ENCODE measurements at places on chromosomes 7 and 10.
A peak's percentile ranks its signal among the peaks of the same experiment; 100 is the strongest.

- no peak for DNase-seq
Observed at GRCh38 chr10:103660364-103661197, 167.1 kb downstream of the NEURL1 start.

GRCh38 chr10:132373241-132373955 is 23.6 kb upstream of the PWWP2B start:
- DNase-seq = no peak

- no peak for DNase-seq
Observed at GRCh38 chr7:149871576-149871975, 2.2 kb upstream of the ATP6V0E2 start.

- no peak for DNase-seq
Observed at GRCh38 chr7:149302222-149302621, 40.2 kb downstream of the ZNF783 start.

- no peak for DNase-seq
Observed at GRCh38 chr10:102696736-102697135, 17.5 kb downstream of the ARL3 start.

- no peak for DNase-seq
Observed at GRCh38 chr10:110392868-110393740, 88.4 kb upstream of the SMNDC1 start.

DNA sequence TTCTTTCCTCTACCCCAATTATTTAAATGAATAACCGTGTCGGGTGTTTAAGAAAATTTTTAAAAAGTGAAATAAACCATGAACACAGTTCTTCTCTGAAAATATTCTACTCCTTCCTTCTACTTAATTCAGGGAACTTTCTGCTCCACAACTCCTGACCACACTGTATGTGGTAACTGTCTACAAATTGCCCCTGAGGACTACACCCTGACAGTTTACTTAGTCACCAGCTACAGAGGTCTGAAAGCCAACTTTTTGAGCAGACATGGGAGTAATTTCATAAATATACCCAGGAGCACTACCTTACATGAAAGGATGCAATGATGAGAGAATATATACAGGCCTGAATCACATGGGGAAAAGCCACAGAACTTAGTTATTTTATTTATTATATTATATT is 523.2 kb upstream of the SORCS1 start:
- DNase-seq = no peak

DNA sequence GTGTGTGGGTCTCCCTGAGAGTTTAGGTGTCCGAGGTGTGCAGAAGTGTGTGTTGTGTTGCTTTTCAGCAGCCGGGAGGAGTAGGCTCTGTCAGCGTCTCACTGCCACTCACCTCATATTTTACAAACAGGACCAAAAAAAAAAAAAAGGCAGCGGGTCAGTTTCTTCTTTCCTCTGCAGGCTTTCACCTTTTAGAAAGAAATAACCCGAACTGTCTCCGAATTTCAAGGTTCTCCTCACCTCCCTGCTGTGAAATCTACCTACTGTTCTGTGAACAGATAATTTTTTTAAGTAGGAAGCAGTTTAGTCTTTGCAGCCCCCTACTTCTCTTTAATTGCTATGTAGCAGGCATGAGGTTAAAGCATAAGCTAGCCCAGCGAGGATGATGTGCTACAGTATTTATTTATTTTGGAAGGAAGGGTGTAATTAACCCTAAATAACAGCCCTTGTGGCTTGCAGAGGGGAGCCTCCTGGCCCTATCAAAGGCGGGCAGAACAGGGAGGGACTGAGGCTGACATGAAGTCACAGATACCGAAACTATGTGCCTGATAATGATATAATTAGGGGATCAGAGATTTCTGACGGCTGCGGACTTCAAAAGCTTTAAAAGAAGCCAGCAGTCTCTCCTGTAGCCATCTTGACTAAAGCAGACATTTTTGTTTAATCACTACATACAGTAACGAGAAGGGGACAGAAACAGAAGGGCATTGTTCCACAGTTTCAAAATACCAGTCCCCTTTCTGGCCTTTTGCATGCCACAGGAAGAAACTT is 1.6 kb downstream of the BAMBI start:
- no peak for DNase-seq

DNA sequence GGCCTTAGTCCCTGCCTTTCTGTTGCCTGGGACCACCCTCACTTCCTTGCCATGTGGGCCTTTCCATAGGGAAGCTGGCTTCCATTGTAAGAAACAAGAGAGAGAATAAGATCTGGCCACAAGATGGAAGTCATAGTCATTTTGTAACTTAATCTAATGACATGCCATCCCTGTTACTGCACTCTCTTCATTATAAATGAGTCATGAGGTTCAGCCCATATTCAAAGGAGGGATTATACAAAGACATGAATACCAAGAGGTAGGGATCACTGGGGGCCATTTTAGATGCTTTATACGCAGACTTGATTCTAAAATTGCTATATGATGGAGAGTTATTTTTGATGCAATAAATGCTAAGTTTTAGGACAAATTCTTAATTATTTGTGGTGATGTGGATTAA is 75.2 kb upstream of the CELF2 start:
- DNase-seq = no peak

DNA sequence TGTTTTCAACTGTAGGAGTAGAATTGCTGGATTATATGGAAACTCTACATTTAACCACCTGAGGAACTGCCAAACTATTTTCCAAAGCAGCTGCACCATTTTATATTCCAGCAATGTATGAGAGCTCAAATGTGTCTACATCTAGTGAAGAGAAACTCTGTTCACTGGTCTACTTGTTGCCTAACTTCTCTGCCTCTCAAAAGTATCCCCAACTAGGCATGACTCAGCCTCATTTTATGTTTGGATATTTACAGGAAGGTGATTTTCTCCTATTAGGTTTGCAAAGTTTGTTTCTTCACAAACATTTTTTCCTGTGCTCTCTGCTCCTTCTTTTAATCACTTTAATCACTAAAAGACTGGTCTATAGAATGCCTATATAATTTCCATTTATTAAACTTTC is 37.1 kb upstream of the SRI start:
- no peak for DNase-seq

GRCh38 chr7:18553605-18554003 is 58.1 kb downstream of the HDAC9 start:
- no peak for DNase-seq

GRCh38 chr7:120731271-120731670 is 126.7 kb downstream of the TSPAN12 start:
- no peak for DNase-seq

- DNase-seq = no peak
Observed at GRCh38 chr7:122468945-122469344, 164.4 kb upstream of the FEZF1 start.

DNA sequence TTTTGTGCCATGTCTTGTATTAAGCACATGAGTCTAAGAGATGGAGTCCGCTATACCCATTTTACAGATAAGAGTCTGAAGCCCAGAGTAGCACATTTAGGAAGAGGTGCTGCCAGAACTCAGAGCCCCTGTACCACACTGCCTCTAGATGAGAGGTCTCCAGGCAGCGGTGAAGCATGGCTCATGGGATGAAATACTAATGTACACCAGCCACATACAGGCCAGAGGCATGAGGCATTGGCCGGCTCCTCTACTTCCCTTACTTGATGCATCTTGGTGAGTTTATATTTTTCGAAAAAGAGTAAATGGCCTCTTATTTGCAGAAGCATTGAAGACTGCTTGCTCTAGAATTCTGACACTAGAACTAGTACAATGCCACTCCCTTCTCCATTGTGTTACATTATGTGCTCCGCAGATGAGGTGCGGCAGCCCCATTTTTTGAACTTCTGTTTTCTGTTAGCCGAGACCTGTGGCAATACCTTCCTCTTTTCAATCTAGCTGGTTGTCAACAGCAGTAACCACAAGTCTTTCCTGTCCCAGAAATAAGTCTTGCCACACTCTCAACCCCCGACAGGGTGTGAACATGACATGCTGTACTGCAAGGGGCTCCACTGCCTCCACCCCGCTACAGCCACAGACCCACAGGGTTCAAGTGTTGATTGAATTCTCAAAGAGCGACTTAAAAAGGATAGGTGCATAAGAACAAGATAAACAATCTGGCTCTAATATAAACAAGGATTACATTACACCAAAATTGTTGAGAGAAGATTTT is 145.3 kb downstream of the CELF2 start:
- DNase-seq = no peak

DNA sequence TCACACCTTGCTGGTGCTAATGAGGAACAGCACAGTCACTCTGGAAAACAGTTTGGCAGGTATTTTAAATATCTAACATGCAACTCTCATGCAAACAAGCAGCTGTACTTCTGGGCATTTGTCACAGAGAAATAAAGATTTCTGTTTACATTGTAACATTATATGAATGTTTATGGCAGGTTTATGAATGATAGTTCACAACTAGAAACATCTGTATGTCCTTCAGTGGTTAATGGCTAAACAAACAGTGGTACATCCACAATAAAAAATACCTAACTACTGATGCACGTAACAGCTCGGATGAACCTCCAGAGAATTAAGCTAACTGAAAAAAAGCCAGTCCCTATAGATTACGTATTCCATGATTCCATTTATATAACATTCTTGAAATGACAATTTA is 109.6 kb downstream of the GPR37 start:
- DNase-seq = peak; percentile 31

GRCh38 chr7:149459201-149459539 is 1.7 kb downstream of the ZNF777 start:
- DNase-seq = no peak

DNA sequence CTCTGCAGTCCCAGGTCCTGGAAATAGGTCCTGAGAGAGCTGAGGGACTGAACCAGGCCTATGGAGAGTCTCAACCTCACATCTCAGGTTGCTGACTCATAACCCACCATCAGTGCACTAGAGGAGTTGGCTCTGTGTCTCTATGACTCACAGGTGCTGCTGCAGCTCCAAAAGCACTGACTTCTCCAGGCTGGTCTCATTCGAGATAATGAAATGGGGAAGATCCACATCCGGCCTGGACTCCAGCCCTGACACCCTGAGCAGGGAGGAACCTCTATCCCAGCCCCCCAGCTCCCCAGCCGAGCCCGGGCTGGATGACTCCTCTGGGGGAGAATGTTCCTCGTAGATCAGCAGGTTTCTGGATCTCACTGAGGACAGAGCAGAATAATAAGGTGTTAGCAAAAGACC is 35.5 kb upstream of the DGKI start:
- DNase-seq = no peak

DNA sequence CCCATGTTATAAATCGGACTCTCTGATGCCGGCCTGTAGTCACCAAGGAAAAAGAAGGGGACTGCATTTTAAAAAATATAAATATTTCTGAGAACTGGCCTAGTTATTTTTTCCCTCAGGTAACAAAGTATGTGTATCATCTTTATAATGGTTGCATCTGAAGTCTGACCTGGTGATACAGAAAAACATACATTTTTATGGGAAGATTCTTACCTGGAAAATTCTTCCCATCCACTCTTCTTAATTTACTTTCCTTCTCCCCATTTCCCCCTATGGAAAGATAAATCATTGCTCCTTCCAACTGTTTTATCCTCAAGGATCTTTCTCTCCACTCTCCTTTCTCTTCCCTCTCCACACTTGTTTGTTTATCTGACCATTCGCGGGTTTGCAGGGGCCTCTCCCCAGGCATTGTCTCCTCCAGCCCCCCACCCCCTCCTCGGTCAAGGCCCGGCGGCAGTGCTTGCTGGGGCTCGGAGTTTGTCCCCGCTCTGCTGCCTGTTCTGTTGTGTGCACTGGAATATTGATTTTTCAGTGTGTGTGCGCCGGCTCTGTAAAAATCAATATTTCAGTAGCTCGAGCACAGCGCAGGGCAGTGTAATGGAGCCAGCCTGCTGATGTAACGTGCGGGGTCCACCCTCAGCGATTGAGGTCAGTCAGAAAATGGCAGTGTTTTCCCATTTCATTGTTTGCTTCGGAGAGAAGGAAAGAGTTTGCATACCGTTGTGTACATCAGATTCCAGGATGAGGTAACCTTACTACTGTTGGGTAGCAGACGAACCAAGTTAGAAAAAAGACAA is 199.5 kb upstream of the NFE2L3 start:
- DNase-seq = no peak

DNA sequence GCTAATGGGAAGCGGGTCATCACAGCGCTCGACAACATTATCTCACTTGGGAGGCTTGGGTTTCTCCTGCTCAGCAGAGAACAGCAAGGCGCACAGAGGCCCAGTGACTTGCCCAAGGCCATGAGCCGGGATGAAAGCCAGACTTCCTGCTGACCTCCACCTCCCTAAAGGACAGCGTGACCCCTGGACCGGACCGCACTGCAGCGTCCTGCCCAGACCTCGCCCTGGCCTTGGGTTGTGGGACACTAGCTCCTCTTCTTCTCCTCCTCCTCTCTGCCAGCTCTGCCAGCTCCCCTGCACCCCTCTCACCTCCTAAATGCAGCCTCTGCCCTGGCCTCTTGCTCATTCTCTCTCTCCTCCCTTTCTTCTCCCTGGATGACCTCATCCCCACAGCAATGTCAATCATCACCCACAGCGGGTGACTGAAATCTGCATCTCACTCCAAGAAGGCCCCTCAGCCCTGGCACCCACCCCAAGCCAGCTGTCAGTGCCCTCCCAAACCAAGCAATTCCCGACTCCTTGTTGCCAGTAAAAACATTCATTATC is 19.4 kb downstream of the SPOCK2 start:
- DNase-seq = no peak

DNA sequence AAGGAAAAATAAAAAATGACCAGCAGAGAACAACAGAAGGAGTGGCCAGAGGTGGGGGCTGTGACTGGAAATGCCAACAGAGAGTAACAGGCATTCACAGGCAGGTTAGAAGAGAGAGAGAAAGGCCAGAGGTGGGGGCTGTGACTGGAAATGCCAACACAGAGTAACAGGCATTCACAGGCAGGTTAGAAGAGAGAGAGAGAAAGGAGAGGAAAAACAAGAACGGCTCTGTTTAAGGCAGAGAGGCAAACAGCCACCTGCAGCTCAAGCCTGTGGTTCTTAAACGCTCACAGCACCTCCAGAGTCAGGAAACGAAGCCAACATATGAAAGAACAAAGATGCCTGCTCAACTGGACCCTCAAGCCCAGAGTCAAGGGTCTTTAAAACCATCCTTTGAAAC is 39.5 kb upstream of the DGKI start:
- DNase-seq = no peak

DNA sequence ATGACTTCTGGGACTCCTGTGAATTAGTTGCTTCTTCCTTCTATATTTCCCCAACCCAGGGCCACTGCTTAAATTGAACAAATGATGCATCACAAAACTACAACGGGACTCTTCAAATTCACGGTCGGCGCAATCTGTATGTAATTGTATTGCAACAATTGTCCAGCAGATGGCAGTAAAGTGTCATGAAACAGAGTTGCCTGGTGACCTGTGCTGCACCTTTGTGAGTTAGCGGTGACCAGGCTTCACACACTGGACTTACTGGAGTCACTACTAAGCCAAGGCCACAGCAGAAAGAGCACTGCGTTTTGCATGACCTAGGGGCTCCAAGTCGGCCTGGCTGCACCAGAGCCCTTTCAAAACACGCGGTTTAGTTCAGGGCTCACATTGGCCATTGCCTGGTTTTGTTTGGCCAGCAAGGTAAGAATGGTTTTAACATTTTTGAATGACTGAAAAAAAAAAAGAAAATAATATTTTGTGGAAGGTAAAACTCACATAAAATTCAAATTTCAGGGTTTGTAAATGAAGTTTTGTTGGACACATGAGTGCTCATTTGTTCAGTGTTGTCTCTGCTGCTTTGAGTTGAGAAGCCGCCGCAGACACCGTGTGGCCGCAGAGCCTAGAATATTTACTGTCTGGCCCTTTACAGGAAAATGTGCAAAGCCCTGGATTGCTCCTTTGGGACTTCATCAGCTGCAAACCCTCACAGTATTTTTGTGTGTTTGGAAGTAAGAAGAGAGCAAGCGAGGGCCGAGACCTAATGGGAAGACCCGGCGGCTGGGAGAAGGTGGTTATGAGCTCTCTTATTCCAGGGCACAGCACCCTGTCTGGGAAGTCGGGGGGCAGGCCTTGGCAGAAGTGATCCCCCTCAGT is 23.2 kb upstream of the ZNF32 start:
- no peak for DNase-seq
